ENCODE measurements at places on chromosomes 11 and 22.

- DNase-seq = no peak
Observed at GRCh38 chr11:128891913-128892398, 800 bp downstream of the KCNJ5 start.

DNA sequence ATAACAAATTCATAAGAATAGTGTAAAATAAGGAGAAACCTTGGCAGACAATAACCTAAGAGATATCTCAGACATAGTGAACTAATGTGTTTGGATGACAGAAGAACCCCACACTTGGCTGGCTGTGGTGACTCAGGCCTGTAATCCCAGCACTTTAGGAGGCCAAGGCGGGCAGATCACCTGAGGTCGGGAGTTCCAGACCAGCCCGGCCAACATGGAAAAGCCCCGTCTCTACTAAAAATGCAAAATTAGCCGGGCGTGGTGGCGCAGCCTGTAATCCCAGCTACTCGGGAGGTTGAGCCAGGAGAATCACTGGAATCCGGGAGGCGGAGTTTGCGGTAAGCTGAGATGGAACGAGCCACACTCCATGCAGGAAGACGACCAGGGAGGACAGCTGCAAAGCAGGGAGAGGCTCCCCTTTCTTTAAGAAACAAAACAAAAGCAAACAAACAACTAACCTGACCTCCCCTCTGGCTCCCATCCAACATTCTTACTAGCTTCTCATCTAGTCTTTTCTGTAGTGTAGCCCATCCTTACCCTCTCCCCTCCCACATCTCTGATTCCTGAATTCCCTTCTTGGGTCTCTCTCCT lies 84.2 kb downstream of the ZNF280B start:
- no peak for DNase-seq

- no peak for DNase-seq
Observed at GRCh38 chr11:1140642-1141490, 16.9 kb upstream of the MUC5AC start.

GRCh38 chr22:42773167-42773566 lies 52.5 kb upstream of the A4GALT start:
- no peak for DNase-seq

DNA sequence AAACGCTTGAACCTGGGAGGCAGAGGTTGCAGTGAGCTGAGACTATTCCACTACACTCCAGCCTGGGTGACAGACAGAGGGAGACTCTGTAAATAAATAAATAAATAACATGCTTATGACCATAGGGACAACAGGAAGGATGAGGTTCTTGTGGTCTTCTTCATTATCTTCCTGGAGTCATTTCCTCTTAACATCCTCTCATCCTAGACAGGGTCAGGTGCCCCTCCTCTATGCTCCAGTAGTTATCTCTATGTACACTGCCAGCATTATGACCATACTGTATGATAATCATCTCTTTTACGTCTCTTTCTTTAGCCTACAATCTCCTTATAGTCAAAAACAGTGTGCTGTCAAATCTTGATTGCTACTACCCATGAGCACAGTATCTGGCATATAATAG lies 17.7 kb downstream of the RAB30 start:
- no peak for DNase-seq

- DNase-seq = no peak
Observed at GRCh38 chr11:73585834-73586575, 11.9 kb downstream of the FAM168A start.

- no peak for DNase-seq
Observed at GRCh38 chr11:76026281-76026680, 180.0 kb downstream of the WNT11 start.

DNA sequence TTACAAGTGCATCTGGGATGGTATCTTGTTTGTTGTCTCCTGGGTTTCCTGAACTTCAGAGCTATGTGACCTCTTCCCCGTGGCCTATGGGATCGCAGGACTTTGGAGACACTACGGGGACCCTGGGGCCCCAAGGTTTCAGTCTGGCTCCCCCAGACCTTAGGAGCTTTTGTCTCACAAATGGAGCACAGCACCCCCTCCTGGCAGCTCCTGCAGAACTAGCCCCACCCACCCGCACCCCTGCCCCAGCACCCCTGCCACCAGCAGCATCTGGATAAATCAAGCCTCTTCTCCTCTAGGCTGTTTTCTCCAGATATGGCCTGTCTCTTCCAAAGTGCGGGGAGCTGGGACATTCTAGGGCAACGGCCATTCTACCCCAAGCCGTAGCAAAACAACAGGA lies 10.4 kb downstream of the RCOR2 start:
- DNase-seq = peak; percentile 66

GRCh38 chr11:59556917-59557348 lies 45.6 kb downstream of the OR4D9 start:
- DNase-seq = no peak

GRCh38 chr11:59767225-59767611 lies 12.0 kb downstream of the STX3 start:
- DNase-seq = no peak

- no peak for DNase-seq
Observed at GRCh38 chr11:15737320-15737719, 619.0 kb downstream of the SOX6 start.

DNA sequence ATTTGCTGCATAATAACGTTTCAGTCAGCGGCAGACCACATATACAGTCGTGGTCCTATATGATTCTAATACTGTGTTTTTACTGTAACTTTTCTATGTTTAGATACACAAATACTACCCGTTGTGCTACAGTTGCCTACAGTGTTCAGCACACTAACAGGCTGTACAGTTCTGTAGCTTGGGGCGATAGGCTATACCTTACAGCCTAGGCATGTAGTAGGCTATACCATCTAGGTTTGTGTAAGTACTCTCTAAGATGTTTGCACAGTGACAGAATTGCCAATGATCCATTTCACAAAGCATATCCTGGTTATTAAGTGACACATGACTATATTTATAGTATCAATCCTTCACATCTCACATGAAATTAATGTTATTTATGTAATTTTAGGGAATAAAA lies 78.2 kb downstream of the YAP1 start:
- no peak for DNase-seq

DNA sequence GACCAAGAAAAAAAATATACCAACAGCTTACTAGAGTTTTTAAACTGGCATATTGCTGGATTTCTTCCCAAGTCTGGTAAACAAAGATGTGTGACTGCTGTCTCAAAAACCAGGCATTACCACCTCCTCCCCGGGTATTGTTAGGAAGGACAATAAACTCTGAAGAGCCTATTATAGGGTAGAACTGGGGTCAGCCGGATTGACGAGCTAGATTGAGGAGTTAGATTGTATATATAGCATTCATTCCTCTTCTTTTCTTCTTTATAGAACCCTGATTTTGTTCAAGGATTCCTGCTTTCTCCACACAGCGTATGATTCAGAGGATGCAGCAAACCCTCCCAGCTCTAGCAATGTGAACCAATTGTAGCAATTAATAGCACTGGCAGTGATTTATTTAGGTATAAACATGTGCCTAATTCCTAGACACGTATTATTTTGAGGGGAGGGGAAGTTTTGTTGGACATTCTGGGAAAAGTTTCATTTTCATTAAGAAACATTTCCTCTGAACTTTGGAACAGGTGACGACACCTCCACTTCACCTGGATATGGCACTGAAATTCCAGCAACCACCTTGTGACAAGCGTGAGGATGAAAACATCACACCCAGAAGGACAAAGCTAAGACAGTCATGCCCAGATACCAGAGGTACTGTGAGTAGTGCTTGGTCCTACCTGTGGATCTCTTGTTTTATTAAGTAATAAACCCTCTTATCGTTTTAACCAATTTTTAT lies 679.4 kb upstream of the KIRREL3 start:
- DNase-seq = no peak

- no peak for DNase-seq
Observed at GRCh38 chr22:36480941-36481392, 473 bp downstream of the TXN2 start.

GRCh38 chr11:3995949-3996554 lies 98.5 kb upstream of the RRM1 start:
- no peak for DNase-seq

DNA sequence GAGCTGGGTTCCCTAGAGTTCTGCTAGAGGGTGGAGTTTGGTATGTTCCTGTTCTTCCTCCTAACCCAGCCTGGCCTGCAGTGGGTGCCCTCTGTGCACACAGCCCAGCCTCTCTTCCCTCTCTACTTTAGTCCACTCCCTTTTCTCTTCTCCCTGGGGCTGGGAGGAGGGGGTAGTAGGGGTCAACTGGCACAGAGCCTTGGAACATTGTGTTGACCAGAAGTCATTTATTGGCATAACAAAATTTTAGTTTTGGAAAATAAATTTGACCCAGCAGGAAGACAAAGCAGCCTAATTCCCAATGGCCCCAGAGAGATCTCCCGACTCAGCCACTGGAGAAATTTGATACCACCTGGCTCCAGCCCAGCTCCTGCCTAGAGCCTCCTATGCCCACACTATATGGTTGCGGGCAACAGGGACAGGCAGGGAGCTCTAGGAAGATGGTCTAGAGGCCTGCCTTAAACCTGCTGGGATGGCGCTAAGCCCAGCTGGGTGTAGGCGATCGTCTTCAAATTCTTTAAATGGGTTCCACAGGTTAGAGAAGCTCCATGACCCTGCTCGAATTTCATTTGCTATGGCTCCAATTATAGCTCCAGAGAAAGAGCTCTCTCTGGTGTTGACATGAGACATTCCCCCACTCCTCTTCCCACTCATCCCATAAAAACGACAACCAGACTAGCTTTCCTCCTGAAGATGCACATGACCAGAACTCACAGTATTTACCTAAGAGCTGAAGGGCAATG lies 9.9 kb downstream of the PCSK7 start:
- peak; percentile 16 for DNase-seq

- no peak for DNase-seq
Observed at GRCh38 chr22:50699756-50700386, 27.2 kb downstream of the SHANK3 start.

GRCh38 chr22:39832627-39833074 lies 60.9 kb downstream of the ENTHD1 start:
- DNase-seq = no peak

DNA sequence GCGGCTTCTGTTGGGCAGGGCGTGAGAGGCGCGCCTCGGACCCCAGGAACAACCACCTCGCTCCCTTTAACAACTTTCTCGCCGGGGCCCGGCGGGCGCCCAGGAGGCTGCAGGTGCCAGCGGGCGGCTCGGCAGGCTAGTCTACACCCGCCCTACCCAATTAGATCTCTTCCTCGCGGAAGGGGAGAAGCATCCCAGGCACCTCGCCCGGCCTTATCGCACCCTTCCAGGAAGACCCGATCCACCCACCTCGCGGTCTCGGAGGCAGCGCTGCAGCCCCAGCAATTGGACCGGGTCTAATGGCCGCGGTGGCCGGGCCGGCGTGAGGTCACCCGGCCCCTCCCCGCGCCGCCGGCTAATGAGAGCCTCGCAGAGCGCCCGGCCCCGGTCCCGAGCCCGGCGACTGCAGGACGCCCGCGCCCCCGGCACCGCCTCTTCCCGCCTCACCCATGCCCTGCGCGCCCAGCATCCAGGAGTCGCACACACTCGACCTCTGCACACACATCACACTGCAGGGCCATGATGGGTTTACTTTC lies at the start of gene PLAAT3:
Gene PLAAT3 (minus strand): TSS at position 298 of the 536 bp plus-strand sequence. CDS start 419 bp downstream, outside the sequence.
- peak; percentile 56 for DNase-seq
